ENCODE measurements at places on chromosomes 4 and X.

- no peak for DNase-seq
These were observed 66.0 kb downstream of the AASDH start for GRCh38 chr4:56321251-56321650.

- DNase-seq, result no peak
These were observed 751.5 kb upstream of the FAM241A start for GRCh38 chr4:111393781-111394180.

GRCh38 chrX:22203186-22203585, 69.5 kb upstream of the CBLL2 start:
- no peak for DNase-seq

- DNase-seq, result no peak
These were observed 11.5 kb downstream of the CTAG1A start for GRCh38 chrX:154596290-154596929.

GRCh38 chrX:120755066-120755846, 120.4 kb downstream of the CT47B1 start:
- no peak for DNase-seq

DNA sequence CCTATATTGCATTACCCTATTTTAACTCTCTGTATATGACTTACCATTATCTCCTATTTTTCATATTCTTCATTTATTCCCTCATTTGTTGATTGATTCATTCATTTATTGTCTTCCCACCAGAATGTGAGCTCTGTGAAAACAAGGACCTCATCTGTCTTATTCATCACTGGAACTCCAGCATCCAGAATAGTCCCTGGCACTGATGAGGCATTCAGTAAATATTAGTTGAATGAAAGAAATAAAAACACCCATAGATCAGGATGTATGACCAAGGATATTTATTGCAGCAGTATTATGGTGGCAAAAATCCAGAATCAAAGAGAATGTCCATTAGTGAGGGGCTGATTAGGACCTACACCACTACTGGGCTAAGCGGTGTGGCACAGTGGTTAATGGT, 164.9 kb downstream of the SPRY1 start:
- DNase-seq, result no peak

GRCh38 chrX:1751781-1752180, 136.9 kb downstream of the ASMT start:
- DNase-seq, result no peak

Measured in midbrain (tissue), 1 donor.